ENCODE measurements at places on chromosomes 16 and 17. TPM values are rescaled to one million over a fixed set of nuclear protein-coding genes. Genes with fewer than 3 reads are reported as not detected.

Gene CHD9NB
- total RNA-seq, result 0.27 TPM

DNA sequence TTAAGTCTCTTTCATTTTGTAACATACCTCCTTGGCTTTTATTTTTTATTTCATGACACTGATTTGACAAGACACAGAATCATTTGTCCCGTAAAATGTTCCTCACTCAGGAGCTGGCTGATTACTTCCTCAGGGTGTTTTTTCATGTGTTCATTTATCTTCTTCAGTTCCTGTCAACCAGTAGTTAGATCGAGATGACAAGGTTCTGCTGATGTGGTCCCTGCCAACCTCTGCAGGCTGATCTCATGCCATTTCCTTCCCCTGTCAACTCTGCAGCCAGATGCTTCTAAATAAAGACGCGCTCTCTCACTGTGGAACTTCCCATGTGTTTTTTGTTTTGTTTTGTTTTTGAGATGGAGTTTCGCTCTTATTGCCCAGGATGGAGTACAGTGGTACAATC is 8.1 kb upstream of the CXCL16 start:
- peak; percentile 60 for DNase-seq

- no peak for DNase-seq
Observed at GRCh38 chr17:62093188-62094155, 28.4 kb upstream of the MED13 start.

- no peak for DNase-seq
Observed at GRCh38 chr16:64808474-64808873, 313.4 kb downstream of the CDH11 start.

DNA sequence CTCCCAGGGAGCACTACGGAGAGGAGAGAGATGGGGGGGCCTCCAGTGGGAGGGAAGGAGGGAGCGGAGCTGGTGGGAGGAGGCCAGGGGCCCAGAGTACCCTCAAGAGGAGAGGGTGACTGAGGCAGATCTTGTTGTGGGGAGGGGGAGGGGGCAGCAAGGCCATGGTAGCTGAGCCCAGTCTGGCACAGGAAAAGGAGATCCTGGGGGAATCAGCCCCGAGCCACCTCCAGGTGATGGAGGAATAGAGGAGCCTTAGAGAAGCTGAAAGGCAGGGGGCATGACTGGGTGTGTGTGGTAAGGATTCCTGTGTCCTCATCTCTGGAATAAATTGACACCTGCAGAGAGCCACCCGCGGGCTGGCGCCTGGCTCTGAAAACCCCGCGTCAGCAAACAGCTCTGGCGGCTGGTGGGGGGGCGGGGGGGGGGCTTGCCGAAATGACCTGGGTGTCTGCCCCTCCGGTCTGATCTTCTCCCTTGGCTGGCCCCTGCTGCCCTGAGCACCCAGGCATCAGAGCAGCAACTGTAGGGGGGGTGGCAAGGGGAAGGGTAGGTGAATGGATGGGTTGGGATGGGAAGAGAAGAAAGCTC is 1.3 kb upstream of the NLGN2 start:
- DNase-seq, result no peak

DNA sequence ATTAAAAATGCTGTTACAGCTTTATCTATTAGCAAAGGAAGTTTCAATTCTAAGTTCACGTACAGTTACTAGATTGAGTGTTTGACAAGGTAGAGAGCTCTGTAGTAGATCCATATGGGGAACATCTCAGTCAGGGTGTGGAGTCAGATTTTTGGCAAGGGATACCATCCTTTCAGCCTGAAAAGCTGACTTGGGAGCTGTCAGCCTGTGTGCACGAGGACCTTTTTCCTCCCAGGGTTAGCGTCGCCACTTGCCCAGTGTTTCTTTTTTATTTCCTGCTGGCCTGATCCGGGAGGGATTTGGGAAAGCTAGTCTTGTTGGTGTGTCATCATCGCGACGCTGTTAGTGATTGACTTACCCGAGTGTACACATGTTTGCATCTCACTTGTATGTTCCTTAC is 29.5 kb downstream of the WWOX start:
- DNase-seq, result no peak

DNA sequence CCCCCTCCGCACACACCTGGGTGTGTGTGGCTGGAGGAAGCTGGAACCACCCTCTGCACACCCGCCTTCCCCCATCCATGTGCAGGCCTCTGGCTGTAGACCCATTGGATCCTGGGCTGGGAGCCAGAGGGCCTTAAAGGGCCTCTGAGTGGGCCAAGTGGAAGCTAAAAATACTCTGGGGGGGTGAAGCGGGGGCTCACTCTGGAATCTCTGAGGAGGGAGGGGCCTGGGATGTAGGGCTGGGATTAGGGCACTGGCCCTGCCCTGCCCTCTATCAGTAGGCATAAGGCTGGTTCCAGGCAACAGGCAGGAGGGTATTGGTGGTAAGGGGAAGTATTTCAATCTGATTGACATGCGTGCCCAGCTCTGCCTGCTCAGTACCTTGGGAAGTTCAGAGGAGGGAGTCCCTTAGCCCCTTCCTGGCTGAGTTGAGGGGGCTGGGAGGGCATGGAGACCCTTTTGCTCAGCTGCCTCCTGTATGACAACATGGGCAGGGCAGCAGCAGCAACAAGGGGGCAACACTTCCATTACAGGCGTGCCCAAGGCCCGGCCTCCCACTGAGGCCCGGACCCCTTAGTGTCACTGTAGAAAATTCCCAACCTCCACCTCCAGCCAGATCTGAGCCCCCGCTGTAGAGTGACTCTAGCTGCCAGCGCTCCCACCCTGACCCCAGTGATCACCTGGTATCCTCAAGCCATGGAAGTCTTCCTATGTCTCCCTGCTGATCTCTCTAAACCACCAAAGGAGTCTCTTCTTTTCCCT is 5.2 kb downstream of the ITGA3 start:
- DNase-seq, result no peak

DNA sequence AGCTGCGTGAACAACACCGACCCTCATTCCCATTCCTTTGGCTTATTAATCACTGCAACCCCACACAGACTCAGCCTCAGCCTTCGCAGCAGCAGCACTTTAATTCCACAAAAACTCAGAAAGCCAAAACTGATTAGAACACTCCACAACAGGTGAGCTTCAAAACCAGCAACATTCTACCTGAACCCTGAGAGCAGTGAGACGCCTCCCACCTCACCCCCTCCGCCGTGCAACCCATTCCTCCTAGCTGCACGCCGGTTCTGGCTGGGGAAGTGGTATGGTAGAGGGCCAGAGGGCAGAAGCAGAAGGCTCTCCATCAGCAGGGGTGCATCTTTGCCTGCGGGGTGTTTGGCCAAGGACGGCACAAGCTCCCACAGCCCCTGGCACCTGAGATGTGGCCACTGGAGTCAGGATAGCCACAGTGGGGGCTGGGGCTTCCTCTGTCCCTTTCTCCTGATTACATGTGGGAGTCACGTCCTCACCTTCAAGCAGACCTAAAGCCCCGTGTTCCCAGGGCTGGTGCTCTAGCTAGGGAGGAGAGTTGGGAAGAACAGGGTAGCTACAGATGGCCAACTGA is 1.6 kb downstream of the BORCS6 start:
- DNase-seq, result peak; percentile 22

DNA sequence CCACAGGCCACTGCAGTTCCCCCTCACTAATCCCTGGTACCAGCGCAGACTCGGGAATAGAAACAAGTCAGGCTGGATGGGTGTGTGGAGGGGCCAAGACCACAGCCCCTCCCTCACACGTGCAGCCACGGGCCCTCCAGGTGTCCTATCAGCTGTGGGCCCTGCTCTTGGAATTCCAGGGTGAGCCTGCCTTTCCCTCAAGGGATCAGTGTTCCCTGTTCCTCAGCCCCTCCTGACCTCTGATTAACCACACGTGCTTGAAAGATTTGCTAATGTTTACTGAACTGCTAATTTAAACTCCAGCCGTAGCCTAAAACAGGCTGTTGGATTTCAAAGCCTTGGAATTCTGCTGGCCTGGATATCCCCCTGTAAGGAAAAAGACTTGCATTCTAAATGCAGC is 146.4 kb downstream of the SOCS1 start:
- no peak for DNase-seq

- DNase-seq, result no peak
Observed at GRCh38 chr16:65967376-65967775, 399.1 kb upstream of the CDH5 start.

All from activated CD4-positive, alpha-beta T cell treated with anti-CD3 and anti-CD28 coated beads, Interleukin-2, amount 10 ng/mL, durations not matched to agents 7 days and 5 days (primary cell).